Activated CD4-positive, alpha-beta T cell treated with anti-CD3 and anti-CD28 coated beads, Interleukin-10, Interleukin-2, amounts not matched to agents 100 ng/mL and 50 ng/mL, durations not matched to agents 16 hours and 8 hours (primary cell): ENCODE measurements at places on chromosomes 4 and X.

DNA sequence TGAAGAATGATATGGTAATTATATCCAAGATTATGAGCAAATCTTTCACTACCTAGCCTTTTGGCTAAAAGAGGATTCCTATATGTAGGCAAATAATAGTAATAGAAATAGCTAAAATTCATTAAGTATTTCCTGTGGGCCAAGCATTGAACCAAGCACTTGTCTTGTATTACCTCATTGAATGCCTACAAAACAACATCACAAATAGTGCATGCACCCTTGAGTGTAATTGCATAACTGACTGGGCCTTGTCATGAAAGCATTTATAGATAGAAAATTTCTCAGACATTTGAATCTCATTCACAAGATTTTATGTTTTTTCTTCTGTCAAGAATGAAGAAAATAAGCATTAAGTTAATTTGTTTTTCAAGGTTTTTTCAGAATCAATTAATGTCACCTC, 3.9 kb upstream of the HPGDS start:
- DNase-seq, result no peak

DNA sequence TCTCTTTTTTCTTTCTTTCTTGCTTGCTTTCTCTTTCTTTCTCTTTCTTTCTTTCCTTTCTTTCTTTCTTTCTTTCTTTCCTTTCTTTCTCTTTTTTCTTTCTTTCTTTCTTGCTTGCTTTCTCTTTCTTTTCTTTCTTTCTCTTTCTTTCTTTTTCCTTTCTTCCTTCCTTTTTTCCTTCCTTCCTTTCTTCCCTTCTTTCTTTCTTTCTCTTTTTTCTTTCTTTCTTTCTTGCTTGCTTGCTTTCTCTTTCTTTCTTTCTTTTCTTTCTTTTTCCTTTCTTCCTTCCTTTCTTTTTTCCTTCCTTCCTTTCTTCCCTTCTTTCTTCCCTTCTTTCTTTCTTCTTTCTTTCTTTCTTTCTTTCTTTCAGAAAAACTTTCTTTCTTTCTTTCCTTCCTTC, 108.1 kb upstream of the SHOX start:
- no peak for DNase-seq

GRCh38 chrX:139052461-139052860, 340.9 kb upstream of the FGF13 start:
- no peak for DNase-seq

DNA sequence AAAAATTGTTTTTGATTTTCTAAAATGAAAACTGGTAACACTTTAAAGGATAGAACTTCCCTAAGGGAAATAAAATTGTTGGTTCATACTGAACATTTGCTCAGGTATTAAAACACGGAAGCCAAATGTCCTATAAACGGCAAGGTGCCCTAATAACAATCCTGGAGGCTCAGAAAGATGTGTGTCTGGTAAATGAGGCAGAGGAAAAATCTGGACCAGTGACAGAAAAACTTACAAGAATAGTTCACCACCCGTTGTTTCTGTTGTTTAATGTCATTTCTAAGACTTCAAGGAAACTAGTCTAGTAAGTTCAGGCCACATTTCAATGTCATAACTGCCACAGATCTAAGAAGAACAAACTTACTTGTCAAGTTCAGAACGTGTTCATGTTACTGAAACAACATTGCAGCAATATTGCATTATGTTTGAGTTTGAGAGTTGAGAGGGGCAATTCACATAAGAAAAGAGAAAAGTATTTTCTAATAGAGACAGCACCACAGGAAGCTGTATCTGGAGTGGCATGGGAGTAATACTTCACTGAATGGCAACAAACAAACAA, 476.6 kb downstream of the GRXCR1 start:
- DNase-seq, result no peak

- no peak for DNase-seq
These were observed 285.1 kb downstream of the FRMPD4 start for GRCh38 chrX:12423346-12423745.

- DNase-seq, result no peak
These were observed 329.4 kb downstream of the PDGFC start for GRCh38 chr4:156642161-156642560.

- no peak for DNase-seq
These were observed 587 bp downstream of the TIMM8A start for GRCh38 chrX:101347859-101348451.

DNA sequence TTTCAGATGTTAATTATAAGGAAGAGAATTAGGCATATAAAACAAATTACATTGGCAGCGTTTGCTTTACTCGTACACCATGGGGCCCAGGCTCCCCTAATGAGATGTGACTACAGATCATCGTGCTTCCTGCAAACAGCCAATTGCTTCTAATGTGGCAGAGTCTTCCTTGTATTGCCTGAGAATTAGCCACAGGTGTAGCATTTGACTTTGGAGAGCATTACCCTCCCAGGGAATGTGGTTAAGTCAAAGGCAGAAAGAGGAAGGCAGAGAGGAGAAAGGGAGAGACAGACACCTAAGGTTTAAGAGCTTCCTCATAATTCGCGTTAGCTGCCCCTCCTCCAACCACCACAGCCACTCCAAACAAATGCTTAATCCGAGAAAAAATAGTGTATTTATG, 97.0 kb downstream of the MID1IP1 start:
- no peak for DNase-seq

GRCh38 chrX:10450229-10450958, 170.0 kb downstream of the MID1 start:
- DNase-seq, result no peak

GRCh38 chr4:98519268-98519977, 139.0 kb downstream of the TSPAN5 start:
- no peak for DNase-seq

DNA sequence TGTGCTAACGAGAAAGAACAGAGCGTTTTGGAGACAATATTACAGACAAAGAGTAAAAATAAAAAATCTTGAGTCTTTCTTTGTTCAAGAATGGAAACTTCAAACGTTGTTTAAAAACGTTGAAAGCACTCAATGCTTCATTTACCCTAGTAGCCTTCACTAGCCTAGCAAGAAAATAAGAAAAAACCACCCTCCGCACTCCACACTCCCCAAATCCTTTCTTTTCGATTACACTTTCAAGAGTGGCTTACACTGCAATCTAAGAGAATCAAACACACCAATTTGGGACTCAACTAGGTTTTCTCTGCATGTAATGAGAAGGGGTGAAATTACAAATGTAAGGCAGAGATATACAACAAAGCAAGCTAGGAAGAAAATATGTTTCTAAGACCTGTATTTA, 4.7 kb downstream of the TMSB4X start:
- DNase-seq, result no peak

DNA sequence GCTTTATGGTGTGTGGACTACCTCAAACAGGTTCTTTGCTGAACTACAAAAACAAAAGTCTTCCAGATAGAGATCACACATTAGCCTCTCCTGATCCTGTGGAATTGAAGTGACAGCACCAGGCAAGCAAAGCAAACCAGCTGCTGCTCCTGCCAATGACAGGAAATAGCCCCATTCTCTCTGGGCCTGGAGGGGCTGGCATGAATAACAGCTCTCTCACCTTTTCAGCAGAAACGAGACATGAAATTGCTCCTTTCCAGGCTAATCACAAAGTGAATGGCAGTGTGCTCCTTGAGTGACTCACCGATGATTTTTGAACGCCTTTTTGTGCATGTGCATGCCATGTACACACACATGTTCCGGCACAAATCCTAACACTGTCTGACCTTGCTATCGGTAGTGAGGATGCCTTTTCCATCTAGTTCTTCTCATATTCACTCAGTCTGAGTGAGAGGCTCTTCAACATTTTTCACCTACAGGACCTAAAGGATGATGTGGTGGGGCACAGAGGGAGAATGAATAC, 24.4 kb downstream of the MFAP3L start:
- no peak for DNase-seq

DNA sequence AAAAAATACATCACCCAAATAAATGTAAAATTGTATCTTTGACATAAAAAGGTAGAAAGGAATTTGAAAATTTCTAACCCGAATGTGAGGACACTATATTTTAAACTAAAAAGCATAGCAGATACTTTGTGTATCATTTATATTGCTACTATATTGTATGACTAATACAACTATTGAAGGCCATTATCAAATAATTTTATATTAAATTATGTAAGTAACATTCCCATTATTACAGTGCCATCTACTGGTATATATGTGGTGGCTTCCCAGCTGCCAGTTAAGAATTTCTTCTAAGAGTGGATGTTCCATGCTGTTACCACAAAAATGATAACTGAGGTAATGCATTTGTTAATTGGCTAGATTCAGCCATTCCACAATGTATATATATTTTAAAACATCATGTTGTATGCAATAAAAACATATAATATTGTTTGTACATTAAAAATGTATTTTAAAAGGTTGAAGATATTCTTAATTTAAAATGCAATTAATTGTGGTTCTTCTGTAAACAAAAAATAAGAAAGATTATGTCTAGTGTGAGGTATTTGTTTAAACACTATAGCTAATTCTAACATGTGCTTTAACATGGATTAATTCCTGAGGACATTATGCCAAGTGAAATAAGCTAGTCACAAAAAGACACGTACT, 65.3 kb downstream of the EGF start:
- DNase-seq, result peak; percentile 20

GRCh38 chr4:20529691-20530090, 170.6 kb upstream of the PACRGL start:
- DNase-seq, result no peak

DNA sequence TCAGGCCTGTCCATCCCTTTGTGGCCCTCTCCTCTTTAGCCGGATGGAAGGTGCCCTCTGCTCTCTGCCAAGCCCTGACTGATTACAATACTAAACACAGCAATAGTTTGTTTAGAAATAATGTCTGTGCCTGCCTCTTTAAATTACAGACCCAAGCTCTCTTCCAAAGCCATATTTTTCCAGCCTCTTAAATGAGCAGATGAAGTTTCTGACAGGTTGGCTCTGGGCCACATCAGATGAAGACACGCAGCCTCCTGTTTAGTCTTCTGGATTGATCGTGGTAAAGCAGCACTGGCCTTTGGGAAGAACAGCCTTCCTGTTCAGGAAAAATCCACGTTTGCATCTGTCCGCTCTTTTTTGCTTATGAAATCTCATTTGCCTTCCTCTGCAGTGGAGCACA, 133.6 kb downstream of the CPE start:
- DNase-seq, result no peak

DNA sequence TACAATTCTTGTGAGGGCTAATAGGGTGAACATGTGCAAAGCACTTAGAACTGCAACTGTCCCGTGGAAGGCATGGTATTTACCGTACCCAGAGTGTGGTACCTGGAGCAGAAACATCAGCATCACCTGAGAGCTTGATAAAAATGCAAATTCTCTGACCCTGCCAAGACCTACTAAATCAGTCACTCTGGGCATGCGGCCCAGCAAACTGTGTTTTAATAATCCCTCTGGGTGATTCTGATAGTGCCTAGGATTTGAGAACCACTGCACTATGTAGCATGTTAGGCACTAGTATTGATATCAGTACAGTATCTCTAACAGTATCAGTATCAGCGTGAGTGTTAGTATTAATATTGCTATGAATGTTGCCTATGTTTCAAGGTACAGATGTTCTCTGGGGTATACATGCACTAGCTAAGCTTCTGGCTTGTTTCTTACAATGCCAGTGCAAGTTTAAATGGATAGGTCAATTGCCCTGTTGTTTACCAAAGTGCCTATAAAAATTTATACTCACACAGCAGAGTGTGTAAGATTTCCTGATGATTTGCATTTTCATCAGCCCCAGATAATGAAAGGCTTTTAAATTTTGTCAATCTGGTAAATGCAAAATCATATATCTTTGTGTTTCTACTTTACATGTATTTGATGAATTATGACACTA, 354.0 kb downstream of the HS3ST1 start:
- no peak for DNase-seq

- no peak for DNase-seq
These were observed 142.0 kb downstream of the CAMK2D start for GRCh38 chr4:113619526-113619925.

DNA sequence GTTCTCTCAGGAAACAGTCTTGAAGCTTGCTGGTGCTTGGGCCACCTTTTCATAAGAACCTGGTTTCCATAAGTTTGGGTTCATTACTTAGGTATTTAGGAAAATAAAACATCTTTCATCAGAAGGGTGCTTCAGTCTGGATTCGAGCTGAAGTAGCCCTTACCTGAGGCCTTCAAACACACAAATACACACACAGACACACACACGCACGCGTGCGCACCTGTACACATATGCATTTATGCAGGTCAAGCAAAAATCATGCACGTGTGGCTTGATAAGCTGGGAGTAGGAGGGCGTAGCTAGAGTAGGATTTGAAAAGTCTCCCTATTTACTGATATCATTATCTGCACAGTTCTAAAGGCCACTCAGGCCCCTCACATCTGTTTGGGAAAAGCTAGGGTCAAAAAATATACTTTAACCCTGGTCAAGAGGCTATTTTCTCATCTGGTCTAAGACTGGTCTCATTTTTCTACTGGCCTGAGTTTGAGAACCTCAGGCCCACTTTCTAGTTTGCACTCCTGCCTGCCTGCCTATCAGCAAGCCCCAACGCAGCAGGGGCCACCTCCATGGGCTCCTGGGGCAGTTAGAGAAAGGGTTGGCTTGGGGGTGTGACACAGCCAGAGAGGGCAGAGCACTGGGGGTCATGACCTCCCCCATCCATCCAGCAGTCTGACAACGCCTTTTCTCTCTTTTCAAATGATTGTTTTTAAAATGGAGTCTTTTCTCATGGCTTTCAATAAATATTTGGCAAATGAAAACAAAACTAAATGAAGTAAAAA, 64.3 kb downstream of the RASL11B start:
- DNase-seq, result no peak

DNA sequence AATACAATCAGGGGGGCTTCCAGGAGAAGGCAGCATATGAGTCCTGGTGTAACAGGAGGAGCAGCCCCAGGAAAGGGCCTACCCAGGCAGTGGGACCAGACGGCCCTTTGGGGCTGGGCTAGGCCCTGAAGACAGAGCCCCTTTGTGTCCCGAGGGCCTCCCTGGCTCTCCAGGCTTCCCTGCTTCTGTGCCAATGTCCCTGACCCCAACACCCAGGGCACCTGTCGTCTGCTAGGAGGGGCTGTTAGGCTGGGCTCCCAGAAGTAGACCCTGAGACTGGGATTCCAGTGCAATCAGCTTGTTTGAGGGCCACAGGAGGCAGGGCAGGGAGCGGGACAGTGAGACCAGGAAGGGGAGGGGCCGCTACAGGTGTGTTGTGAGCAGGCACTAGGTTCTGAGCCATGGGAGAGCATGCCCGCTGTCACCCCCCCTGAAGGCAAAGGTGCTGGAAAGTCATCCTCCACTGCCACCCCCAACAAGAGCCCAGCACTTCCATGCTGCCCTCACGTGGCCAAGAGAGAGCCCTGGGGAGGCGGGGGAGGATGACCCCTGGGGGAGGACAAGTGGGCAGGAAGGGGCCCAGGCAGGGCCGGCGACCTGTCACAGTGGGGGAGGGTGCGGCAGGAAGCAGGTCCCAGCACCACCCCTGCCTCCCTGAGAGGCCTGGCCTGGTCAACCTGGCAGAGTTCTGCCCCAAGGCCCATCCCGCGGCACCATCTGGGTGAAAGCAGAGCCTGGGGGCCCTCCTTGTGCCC, 64.8 kb downstream of the ADRA2C start:
- DNase-seq, result no peak

DNA sequence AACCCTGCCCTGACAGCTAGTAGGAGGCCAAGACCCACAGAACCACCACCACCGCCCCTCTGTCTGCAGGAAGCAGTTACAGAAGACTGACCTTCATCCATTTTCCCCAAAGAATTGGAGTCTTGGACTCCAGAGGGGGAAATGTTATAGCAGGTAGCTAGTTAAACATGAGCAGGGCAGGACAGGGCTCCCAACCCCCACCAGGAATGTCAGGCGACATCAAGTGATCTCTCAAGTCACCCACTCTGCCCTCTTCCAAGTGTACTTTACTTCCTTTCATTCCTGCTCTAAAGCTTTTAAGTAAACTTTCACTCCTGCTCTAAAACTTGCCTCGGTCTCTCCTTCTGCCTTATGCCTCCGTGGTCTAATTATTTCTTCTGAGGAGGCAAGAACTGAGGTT, 17.1 kb upstream of the AADAT start:
- no peak for DNase-seq
